Stimulated activated CD4-positive, alpha-beta T cell treated with anti-CD3 and anti-CD28 coated beads, Interleukin-12 subunit alpha, Interleukin-12 subunit beta, amount 100 ng/mL, for 24 hours (primary cell): ENCODE measurements at places on chromosomes 5 and 9.

- no peak for DNase-seq
Measured at GRCh38 chr5:17769277-17769676, 135.0 kb downstream of the TAF11L14 start.

GRCh38 chr5:34511915-34512314 is 144.2 kb upstream of the RAI14 start:
- DNase-seq: no peak

DNA sequence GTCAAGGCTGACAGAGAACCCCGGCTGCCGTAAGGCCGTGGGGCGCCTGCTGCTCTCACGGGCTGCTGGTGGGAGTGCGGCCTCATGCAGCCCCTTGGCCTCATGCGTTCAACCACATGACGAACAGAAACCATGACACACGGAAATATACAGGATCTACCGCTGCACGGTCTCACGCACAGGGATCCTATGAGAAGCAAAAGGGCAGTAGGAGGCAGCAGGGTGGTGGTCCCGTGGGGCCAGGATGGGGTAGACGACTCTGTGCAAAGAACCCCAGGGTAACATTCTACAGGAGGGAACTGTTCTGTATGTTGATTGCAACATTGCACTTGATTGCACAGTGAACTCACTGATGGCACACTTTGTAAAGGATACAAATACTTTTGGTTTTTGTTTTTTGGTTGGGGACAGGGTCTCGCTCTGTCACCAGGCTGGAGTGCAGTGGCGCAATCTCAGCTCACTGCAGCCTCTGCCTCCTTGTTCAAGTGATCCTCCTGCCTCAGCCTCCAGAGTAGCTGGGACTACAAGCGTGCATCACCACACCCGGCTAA is 51.6 kb downstream of the NACC2 start:
- DNase-seq: no peak

GRCh38 chr5:23318960-23319359 is 188.4 kb upstream of the PRDM9 start:
- DNase-seq: no peak

DNA sequence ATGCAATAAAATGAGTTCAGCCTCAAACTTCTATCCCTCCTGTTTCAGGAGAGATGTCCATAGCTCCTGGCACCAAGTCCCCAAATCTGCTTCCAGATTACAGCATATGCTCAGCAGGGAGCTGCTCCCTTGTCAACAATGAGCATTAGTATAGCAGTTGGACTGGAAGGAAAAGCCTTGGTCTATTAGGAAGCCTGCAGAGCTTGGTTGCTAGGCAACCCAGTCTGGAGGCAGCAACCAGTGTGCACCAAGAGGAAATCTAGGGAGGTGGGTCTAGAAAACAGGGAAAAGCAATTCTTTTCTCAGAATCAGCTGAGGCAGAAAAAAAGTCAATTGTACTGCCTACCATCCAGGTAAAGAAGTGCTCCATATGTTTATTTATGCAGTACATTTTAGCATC is 229.5 kb upstream of the NMUR2 start:
- no peak for DNase-seq

- DNase-seq: no peak
Measured at GRCh38 chr5:142811866-142812557, 41.8 kb downstream of the ARHGAP26 start.

GRCh38 chr9:28317745-28318144 is 744.5 kb upstream of the C9orf72 start:
- no peak for DNase-seq

GRCh38 chr5:161096581-161096980 is 244.6 kb upstream of the ATP10B start:
- no peak for DNase-seq

DNA sequence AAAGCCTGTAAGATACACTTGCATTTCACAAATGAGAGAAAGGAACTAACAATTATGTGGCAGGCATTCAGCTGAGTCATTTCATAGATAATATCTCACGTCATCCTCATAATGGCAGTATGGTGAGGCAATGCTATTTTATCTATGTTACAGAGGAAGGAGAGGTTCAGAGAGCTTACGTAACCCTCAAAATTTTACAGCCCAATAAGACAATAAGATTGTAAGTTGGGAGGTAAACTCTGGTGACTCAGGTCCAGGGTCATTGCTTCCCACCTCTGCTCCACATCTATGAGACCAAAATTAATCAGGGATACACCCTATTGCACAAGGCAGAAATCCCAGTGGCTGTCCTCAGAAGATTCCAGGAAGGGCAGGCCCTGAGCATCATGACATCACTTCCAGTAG is 309.7 kb downstream of the NSG2 start:
- DNase-seq: no peak

DNA sequence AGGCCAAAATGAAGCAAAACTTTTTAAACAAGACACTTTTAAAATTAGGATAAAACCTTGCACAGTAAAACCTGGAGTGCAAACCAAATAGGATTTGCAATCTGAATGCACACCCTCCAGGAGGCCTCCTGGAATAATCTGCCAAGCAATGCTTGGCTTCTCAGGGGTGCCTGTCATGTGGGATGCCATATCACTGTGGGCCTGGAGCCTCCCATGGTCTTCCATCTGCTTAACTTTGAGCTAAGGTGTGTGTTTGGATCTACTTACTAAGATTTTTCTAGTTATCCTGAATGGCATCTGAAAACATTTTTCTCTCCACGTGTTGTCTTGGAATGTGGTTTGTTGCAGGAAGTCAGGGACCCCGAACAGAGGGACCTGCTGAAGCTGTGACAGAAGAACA is 52.1 kb downstream of the RGS7BP start:
- DNase-seq: no peak

DNA sequence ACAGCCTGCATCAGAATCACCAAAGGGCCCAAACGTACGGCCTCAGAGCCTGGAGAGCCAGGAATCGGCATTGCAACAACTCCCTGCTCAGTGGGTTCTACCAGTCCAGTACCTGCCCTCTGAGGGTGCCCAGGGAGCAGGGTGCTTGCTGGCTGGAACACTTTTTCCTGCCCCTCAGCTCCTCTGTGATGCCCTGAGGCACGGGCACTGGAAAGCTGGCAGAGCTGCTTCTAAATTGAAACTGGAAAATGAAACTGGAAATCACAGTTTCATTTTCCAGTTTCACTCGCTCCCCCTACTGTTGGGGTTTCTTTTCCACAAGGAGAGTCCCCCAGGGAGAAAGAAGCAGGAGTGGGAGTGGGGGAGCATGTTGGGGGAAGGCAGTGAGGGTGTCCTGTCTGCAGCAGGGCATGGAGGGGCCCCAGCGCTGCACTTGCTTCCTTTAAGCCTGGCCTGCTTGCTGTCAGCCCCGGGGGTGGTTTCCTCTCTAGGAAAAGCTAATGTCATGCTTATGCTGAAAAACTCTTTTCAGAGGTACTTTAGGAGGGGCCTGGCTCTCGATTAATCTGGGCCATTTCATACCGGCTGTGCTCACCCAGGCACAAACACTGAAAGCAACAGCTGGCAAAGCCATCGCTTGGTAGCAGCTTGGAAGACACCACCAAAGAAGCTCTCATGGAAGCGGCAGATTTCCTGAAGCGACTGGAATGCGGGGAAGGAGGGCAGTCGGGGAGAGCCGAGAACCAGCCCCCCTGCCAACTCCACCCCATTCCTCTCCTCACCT is 26.2 kb downstream of the IRF1 start:
- no peak for DNase-seq

GRCh38 chr5:38226091-38226490 is 32.3 kb upstream of the EGFLAM start:
- DNase-seq: no peak

DNA sequence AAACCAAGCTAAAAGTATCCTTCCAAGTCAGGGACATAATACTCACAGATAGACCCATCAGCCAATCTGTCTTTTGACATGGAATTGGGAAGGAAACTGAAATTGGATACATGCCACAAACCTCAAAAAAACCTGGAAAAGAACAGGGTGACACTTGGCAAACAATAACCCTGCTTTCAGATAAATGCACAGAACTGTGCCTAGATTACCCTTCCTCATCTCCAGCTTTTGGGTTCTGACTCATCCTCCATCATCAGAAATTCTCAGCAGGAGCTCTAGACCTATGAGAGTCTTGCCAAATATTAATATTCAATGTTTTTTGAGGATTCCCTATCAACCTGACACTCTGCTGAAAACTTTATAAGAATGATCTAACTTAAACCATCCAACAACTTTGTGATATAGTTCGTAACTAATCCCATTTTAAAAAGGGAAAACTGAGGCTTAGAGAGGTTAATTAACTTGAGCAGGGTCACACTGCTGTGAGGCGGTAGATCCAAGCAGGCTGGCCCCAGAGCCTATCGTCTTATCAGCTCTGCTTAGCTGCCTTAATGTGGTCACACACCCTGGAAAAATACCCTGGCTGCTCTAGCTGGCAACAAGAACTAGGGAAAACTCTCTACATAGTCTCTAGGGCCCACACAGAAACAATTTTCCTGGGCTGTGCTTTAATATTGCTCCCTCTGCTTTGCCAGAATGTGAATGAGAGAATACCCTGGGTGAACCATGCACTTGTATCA is 157.0 kb upstream of the TRPC7 start:
- DNase-seq: no peak

DNA sequence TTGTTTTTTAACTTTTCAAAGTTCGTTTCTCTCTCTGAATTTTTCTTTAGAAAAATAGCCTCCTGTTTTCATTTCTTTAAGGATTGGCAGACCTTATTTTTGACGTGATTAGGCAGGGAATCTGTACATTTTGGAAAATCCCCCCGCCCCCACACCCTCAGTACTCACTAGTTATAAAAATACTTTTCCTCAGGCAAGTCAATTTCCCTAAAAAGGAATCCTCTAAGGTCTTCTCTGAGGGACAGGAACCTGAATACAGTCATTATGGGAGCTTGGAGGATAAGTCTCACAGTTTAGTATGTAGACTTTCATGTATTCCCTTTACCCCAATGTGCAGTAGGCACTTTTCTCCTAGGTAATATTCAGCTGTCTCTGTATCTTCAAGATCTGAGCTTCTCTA is 3.9 kb upstream of the FER start:
- DNase-seq: no peak

GRCh38 chr5:151080613-151081430 is at the start of gene TNIP1:
TSS of gene TNIP1 (minus strand) at chr5:151081034. CDS start at chr5:151065095, 15,939 bp downstream.
- peak; percentile 86 for DNase-seq
